Stimulated activated CD4-positive, alpha-beta T cell treated with anti-CD3 and anti-CD28 coated beads, Interleukin-1b, Interleukin-23, amount 100 ng/mL, for 48 hours (primary cell): ENCODE measurements at places on chromosomes 11 and 22.

- DNase-seq = no peak
Measured at GRCh38 chr11:44226490-44226889, 83.4 kb downstream of the ALX4 start.

DNA sequence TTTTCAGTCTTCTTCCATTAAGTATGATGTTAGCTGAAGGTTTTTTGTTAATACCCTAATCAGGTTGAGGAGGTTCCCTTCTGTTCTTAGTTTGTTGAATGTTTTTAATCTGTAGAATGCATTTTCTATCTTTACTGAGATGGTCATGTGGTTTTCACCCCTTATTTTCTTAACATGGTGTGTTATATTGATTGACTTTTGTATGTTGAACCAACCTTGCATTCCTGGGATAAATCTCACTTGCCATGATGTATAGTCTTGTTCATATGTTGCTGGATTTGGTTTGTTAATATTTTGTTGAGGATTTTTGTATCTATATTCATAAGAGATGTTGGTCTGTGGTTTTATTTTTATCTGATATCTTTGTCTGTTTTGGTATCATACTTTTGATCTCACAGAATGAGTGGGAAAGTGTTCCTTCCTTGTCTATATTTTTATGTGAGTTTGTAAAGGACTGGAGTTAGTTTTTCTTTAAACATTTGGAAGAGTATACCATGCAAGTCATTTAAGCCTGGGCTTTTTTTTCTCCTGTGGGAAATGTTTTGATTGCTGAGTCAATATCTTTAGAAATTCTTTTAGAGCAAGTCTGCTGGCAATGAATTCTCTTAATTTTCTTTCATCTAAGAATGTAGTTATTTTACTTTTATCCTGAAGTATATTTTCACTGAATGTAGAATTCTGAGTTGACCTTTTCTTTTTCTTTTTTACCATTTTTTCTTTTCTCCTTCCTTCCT lies 5.5 kb upstream of the P4HA3 start:
- DNase-seq = no peak

DNA sequence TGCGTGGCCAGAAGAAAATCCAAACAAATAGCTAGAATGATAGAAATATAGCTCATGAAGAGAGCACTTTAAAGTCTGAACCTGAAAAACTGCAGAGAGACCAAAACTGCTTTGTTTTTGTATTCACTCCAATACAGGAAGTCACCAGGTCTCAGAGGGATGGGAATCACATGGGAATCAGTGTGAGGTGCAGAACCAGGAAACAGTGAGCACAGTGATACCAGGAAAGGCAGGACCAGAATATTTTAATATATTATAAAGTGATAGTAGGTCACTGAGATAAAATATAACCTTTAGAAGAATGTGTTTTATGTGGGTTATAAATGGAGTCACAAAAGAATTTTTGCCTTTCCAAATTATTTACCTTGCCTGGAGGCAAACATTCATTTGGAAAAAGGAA lies 277.3 kb downstream of the CASP12 start:
- no peak for DNase-seq

DNA sequence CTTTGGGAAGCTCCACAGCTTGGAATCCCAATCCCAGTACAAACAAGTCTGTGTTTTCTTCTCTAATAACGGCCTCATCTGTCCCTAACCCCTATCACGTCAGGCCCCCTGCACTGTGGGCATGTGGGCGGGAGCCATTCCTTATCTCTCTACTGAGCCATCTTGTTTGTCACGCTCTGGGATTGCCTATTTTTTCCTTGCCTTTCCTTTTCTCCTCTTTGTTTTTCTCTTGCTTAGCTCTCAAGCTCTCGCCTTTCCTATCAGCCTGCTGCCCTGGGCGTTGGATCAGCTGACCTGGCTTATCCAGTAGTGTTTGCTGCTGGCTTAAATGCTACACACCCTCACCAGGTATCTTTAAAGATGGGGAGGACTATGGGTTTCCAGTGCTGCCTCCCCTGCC lies 35.8 kb downstream of the ARHGAP1 start:
- no peak for DNase-seq

GRCh38 chr11:88231894-88232482 lies 56.7 kb upstream of the RAB38 start:
- peak; percentile 4 for DNase-seq

GRCh38 chr11:76139314-76139713 lies 67.0 kb downstream of the WNT11 start:
- DNase-seq = no peak

DNA sequence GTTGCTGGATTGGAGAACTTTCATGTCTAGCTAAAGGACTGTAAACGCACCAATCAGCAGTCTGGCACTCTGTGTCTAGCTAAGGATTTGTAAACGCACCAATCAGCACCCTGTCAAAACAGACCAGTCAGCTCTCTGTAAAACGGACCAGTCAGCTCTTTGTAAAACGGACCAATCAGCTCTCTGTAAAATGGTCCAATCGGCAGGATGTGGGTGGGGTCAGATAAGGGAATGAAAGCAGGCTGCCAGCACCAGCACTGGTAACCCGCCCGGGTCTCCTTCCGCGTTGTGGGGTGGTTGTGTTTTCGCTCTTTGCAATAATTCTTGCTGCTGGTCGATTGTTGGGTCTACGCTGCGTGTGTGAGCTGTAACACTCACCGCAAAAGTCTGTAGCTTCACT lies 11.3 kb downstream of the MYO18B start:
- DNase-seq = no peak

DNA sequence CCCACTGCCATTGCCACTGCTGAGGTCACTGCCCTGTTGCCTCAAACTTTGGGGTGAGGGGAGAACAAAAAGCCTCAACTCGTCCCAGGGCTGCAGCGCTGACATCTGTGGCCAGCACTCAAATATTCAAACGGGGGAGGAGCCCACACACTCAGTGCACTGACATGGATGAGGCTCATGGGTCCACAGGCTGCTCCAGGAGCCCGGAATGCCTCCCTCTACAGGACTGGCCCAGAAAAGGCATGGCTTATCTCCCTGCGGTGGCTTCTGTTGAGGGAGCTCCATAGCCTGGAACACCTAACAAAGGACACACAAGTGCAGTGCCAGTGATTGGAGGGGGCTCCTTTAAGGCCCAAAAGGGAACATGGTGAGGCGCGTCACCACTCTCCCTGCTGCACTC lies 341.1 kb upstream of the LUZP2 start:
- no peak for DNase-seq

DNA sequence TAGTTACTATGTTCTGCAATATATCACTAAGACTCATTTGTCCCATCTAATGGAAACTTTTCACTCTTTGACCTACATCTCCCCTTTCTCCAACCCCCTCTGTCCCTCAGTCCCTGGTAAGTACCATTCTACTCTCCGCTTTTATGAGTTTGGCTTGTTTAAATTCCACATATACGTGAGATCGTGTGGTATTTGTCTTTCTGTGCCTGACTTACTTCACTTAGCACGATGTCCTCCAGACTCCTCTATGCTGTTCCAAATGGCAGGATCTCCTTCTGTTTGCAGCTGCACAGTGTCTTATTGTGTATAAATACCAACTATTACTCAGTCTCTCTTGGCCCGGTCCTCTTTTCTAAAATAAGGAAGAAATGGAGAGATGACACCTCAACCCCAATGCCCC lies 205.4 kb upstream of the NTM start:
- no peak for DNase-seq

GRCh38 chr11:9562716-9563115 lies 10.8 kb upstream of the WEE1 start:
- peak; percentile 13 for DNase-seq

DNA sequence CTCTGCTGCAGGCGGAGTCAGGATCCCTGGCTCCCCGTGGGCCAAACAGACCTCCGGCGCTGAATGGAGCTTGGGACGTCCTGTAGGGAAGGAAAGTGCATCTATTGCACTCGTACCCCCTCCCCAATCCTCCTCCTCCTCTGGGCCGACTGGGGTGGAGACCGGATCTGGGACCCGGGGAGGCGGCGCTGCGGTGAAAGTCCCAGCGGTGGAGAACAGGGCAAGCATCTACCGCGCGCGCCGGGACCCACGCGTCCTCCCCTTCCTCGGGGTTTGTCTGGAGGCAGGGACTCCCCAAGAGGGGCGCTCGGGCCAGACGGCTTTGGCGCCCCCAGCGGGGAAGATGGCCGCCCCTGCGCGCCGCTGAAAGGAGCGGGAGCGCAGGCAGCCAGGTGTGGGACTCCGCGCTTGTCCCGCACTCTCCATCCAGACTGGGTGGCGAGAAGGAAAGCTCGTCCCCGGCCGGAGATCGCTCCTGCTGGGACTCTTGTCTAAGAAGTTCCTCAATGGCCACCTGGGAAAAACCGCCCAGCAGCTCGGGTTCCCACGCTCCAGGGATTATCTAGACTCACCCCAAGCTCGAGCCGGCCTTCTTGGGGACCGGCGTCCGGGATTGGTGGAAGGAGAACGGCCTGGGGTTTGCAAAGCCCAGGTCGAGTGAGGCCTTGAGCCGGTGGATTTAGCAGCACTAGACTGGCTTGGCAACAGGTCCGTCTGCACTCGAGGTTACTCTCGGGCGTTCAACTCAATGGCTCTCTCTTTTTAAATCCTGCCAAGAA lies 718 bp downstream of the FADS2 start:
- DNase-seq = peak; percentile 16

- DNase-seq = no peak
Measured at GRCh38 chr11:76666408-76666807, 4.1 kb downstream of the LRRC32 start.

DNA sequence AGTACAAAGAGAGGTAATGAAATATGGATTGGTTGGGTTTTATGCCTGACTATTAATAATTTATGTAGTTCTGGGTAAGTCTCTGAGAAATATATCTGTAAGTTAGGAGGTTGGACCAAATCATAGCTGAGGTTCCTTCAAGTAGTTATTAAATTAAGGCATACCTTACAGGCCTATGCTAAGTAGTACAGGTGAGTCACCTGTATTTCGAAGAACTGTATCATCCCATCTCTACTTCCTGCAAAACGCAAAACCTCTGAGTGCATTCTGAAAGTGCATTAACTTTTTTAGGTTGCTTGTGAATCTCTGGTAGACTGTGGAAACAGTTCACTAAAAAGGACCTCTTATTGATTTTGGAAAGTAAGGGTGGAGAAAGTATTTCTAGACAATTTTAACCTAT lies 37.1 kb downstream of the APOL5 start:
- DNase-seq = no peak

DNA sequence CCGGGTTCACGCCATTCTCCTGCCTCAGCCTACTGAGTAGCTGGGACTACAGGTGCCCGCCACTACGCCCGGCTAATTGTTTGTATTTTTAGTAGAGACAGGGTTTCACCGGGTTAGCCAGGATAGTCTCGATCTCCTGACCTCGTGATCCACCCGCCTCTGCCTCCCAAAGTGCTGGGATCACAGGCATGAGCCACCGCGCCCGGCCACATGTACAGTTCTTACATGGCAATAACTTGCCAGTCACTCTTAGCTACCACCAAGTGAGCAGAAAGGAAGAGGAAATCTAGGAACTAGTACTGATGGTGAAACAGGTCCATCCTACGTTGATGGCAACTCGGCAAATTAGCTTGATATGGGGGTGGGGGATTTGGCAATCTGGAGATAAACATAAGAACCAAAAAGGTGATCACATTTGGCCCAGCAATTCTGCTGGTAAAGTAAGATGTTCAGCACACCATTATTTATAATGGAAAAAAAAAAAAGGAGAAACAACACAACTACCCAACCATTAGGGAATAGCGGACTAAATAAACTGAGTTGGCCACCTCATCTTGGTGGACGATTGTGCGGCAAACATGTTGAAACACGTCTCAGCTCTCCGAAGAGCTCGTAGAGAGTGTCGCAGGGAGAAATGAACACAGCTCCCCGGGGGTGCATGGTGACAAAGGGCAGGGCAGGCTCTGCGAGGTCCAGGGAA lies 5.3 kb downstream of the NLRP6 start:
- no peak for DNase-seq

DNA sequence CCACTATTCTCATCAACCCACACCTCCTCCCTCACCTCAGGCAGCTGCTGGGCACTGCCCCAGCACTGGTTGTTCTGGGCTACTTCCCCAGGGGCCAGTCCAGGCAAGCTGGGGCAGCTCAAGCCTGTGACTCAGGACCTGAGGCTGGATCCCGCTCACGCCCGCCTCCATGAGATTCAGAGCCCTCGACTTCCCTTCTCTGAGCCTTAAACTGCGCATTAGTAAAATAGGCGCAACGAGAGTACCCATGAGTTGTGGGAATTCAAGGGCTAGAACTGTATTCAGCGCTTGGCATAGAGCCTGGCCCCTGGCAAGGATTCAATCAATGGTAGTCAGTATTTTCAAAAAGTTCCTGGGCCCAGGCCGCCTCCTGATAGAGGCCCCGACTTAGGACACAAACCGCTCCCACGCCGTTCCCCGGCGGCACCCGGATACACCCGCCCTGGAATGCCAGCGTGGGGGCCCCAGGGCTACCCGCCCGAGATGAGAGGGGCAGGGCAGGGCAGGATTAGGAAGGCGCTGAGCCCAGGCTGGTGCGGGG lies 723 bp upstream of the CD82 start:
- DNase-seq = no peak

GRCh38 chr11:64056213-64056785 lies 20.6 kb downstream of the FLRT1 start:
- no peak for DNase-seq

DNA sequence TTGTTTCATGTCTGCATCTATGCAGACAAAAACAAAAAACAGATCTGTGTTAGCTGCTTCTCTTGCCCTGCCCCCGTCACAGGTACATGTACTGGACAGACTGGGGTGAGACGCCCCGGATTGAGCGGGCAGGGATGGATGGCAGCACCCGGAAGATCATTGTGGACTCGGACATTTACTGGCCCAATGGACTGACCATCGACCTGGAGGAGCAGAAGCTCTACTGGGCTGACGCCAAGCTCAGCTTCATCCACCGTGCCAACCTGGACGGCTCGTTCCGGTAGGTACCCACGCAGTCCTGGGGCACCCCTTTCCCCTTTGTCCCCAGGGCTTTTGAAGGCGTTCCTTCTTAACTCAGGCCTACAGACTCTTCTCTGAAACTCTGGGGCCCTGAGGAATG lies 45.2 kb downstream of the LRP5 start:
- DNase-seq = no peak

GRCh38 chr22:42473484-42474193 lies 41.4 kb upstream of the NFAM1 start:
- DNase-seq = no peak

DNA sequence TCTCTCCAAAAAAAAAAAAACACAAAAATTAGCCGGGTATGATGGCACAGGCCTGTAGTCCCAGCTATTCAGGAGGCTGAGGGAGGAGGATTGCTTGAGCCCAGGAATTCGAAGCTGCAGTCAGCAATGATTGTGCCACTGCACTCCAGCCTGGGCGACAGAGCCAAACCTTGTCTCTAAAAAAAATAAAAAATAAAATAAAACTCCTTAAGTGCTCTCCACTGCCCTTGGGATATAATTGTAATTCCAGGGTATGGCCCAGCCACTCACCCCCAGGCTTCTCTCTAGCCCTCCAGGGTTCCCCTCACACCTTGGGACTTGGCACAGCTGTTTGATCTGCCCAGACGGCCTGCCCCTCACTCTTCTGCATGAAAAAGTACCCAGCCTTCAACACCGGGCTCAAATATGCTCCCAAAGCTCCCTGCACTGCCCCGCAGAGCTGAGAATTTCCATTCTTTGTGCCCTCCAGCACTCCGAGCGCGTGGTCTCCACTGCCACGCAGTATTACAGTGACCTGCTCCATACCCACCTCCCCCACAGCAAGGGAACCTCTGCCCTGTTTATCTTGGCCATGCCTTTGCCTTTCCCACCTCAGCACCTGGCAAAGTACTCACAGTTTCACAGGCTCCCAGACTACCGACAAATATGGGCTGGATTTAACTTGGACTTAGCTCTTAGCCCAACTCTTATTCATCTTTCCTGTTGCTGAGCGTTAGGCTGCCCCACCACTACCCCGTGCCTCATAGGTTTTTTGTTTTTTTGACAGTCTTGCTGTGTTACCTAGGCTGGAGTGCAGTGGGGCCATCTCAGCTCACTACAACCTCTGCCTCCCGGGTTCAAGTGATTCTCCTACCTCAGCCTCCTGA lies 7.6 kb upstream of the FTH1 start:
- DNase-seq = no peak
